ENCODE measurements at places on chromosomes 2 and 18. TPM values are rescaled to one million over a fixed set of nuclear protein-coding genes. Genes with fewer than 3 reads are reported as not detected.

- no peak for DNase-seq
These were observed 791.7 kb downstream of the METTL4 start for GRCh38 chr18:1779587-1779986.

GRCh38 chr2:127733816-127734537 is 32.7 kb downstream of the SFT2D3 start:
- DNase-seq: no peak

REG3G gene
- total RNA-seq: not detected

FAM110C gene
- not detected for total RNA-seq

GRCh38 chr2:150605664-150606063 is 118.2 kb upstream of the RND3 start:
- DNase-seq: no peak

DNA sequence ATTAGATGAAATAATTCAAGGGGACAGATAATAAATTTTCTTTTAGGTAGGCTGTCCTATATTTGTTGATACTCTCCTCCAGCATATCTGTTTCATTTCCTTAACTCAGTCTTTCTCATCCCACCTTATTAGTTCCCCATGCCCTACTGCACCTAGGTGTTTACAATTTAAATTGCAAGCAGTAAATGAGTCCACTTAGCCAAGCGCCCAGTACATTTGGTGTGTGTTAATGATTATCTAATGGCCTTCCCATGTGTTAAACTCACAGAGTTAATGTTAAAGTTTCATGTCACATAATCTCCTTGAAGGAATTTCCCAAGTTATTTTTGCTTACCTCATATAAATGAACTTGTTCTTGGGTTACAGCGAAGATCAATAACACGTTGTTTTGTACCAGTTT is 31.2 kb downstream of the ITGB6 start:
- DNase-seq: no peak

GRCh38 chr2:49248506-49248905 is 94.2 kb upstream of the FSHR start:
- DNase-seq: peak; percentile 75

RAB27B gene
- 7.0 TPM for total RNA-seq

DNA sequence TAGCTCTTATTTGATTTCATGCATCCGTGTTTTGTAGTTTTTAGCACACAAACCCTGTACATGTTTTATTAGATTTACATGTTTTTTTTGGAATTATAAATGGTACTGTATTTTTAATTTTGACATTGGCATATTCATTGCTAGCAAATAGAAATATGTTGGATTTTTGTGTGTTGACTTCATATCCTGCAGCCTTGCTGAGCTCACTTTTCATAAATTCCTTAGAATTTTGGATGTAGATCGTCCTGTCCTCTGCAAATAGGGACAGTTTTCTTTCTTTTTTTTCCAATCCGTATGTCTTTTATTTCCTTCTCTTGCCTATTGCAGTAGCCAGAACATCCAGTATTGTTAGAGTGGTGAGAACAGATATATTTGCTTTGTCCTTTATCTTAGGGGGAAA is 46.7 kb upstream of the GPR17 start:
- DNase-seq: peak; percentile 13

GRCh38 chr2:219266886-219267285 is 12.3 kb upstream of the DNAJB2 start:
- no peak for DNase-seq

GRCh38 chr2:45982096-45982495 is 315.1 kb upstream of the EPAS1 start:
- DNase-seq: no peak

RIF1 gene
- 31.5 TPM for total RNA-seq

DNA sequence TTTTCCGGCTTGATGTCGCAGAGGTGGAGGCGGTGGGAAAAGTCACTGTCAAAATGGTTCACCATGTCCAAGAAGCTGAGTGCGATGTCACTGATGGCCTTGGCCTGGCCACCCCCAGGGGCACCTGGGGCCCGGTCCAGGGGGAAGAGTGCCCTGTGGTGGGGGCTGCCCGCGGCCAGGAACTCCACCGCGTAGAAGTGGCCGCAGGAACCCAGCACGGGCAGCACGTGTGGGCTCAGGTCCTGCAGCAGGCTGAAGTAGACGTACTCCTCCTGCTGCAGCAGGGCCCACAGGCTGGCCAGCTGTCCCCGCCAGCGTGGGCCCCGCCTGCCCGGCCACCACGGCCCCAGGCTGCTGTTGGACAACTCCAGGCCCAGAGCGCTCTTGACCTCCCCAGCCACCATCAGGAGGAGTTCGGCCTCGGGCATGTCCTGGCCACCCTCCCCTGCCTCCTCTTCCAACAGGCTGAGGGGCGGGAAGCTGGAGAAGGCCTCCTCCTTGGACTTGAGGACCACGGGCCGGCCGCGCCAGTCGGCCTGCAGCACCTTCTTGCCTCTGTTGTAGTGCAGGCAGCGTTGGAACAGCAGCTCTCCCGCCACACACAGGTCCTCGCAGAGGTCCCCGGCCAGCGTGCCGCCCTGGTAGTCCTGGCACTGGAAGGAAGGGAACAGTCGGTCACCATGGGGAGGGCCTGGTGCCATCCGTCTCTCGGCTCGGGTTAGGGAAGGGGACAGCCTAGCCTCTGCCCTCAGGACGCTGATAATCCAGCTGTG is 10.3 kb downstream of the DIPK1C start:
- DNase-seq: no peak

DNA sequence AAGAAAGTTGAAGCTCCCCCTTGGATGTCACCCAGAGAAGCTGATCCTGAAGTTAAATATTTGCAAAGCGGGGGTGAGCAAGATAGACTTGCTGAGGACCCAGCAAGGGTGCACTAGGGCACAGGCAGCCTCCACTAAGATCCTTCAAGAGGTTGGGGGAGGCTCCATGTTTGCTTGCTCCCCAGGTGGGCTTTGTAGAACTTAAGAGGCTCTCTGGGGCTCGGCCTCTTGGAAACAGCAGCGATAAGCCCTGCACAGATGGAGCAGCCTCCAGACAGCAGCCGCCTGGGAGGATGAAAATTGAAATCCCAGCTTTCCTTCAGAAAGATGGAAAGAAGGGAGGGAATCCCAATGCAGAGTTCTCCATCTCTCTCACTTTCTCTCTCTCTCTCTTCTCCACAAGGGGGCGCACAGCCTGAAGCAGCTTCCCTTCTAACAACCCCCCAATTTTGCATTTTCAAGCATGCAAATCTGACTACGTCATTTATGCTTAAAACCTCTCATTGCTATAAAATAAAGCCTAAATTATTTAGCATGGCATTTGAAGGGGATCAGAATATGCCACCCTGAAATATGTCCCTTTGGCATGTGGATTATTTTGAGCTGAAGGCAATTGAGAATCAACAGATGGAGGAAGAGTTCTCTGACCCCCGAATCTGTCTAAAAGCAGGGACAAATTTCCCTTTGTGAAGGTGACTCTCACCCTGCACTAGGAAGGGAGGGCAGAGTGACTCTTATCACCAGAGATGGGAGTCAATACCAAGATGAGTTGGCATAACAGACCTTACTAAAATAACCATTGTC is 185.7 kb upstream of the KLHL29 start:
- DNase-seq: no peak

GRCh38 chr2:73293534-73294171 is at the start of gene EGR4:
Gene EGR4 (minus strand): TSS chr2:73293548. CDS start chr2:73293317, 231 bp downstream.
- peak; percentile 68 for DNase-seq

CD8B2 gene
- total RNA-seq: not detected

DNA sequence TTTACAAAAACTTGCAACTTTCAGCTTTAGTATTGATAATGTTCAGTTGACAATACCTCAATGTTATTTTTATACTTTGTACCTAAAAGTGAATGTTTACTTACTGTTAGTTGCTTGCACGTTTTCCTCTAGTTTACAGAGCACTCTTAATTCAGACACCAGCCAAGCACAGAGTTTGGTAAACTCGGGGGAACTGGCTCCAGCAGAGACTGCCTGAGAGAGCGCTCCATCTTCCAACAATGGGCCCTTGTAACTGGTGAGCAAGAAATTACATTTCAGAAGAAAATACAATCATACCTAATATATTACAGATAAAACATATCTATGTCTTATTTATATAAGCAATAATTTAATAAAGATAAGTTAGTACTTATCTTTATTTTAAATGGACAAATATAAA is 3.7 kb downstream of the FAM98A start:
- DNase-seq: no peak

DNA sequence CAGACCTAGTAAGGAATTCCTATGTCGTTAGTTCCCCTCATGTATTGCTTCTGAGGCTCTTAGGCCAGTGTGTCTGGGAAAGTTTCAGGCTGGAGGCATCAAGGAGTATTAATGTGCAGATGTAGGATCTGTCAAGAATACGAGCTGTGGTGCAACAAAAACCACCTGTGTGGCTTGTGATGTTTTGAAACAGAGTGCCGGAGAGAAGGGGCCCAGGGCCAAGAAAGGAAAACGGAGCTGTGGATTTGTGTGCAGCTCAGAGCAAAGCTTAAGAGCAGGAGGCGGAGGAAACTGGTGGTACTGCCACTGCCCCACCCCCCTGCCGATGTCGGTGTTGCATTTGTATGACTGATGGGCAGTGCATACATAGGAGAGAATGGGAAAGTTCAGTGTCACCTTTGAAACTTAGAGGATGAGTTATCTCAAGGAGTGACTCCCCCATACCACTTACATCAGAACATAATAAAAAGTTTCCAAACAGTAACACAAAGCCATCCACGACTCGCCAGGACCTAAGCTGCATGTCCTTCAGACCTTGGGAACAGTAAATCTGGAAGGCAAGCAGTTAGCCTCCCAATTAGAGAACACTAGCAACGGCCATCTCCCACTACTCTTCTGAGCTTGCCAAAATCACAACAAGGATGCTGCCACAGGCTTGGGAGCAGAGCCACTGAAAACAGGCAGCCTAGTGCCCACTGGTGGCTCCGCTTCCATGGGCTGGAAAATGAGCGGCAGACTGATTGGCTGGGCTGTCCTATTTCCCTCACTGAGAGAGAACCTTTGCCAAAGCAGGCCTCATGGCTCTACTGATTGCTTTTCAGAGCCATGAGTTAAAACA is 152.7 kb upstream of the NT5C1B start:
- DNase-seq: no peak

GRB14 gene
- not detected for total RNA-seq

MEX3C gene
- total RNA-seq: 36.5 TPM

DNA sequence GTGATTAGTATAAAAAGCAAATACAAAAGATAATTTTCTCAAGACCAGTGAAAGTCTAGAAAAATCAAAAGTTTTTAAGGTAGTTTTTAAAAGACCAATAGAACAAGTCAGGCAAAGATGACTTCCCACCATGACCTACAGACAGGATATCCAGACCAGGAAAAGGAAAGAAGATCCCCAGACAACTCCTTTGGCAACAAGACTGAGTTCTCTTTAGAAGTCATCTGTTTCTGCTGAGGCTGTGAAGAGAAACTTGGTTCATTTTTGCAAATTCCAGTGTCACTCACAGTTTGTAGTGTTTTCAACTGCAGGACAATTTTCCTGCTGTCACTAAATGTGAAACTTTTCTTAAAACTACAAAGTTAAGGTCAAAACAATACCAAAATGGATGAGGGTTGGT is 240.9 kb upstream of the SIX2 start:
- DNase-seq: no peak

- no peak for DNase-seq
These were observed 70.3 kb upstream of the DOCK10 start for GRCh38 chr2:225112362-225113126.

IL1F10 gene
- total RNA-seq: not detected

DNA sequence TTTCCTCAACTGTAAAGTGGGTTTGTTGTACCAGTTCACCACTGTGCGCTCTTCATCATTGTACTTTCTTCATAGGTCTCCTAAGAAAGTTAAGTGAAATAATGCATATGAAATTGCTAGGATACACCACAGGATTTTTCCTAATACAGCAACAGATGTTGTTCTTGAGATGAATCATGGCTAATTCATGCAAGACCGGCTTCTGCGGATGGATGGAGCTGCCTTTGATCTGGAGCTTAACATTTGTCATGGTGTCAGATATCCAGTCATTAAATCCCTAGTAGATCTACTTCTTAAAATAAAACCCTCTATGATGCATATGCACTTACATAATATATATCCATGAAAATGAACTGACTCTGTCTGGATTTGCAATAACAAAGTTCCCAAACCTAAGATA is 114.1 kb downstream of the COL6A3 start:
- peak; percentile 99 for DNase-seq

GKN1 gene
- total RNA-seq: not detected

- no peak for DNase-seq
These were observed 46.2 kb downstream of the UNC80 start for GRCh38 chr2:209817844-209818271.

CREG2 gene
- total RNA-seq: 0.59 TPM

- DNase-seq: no peak
These were observed 378.7 kb downstream of the PARD3B start for GRCh38 chr2:204923957-204924356.

GRCh38 chr2:100066856-100067255 is 75.5 kb downstream of the AFF3 start:
- no peak for DNase-seq

GRCh38 chr2:37268111-37268510 is 36.7 kb downstream of the NDUFAF7 start:
- no peak for DNase-seq

- DNase-seq: peak; percentile 50
These were observed 2.1 kb upstream of the RFTN2 start for GRCh38 chr2:197677483-197677882.

GRCh38 chr2:18611184-18611583 is 21.8 kb upstream of the NT5C1B start:
- DNase-seq: no peak

All from RPMI7951 (cell line).